ENCODE measurements at places on chromosomes 4 and X.

DNA sequence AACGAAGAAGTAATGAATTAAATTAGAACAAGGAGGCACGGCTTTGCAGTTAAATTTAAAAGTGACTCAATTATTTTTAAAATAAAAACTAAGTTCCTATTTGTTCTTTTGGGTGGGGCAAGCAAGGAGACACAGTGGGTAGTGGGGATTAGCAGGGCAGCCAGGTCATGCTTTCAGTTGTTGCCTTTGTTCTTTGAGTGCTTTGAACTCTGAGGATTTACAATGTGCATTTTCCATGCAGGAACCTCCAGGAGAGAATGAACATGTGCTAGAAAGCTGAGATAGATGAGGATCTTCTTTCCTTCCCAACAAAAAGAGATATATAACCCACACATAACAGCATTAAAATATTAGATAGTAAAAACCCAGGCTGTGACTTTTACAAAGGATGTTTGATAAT lies 420.4 kb upstream of the CTSO start:
- no peak overlapping the region for H3K4me3 ChIP-seq
- DNase-seq = peak; percentile 34
- no peak overlapping the region for H3K27ac ChIP-seq
- H3K4me1 ChIP-seq = peaks cover 7% of the 10 kb centered on the region

GRCh38 chrX:135200297-135200696 lies 29.1 kb upstream of the CT55 start:
- H3K36me3 ChIP-seq = no peaks in the 10 kb centered on the region
- no peak overlapping the region for H3K27ac ChIP-seq
- no peaks in the 10 kb centered on the region for H3K27me3 ChIP-seq
- no peaks in the 10 kb centered on the region for H3K4me1 ChIP-seq
- DNase-seq = no peak
- H3K4me3 ChIP-seq = no peak overlapping the region

- no peak overlapping the region for H3K27ac ChIP-seq
- H3K36me3 ChIP-seq = no peaks in the 10 kb centered on the region
- no peak overlapping the region for H3K4me3 ChIP-seq
- H3K4me1 ChIP-seq = no peaks in the 10 kb centered on the region
- no peaks in the 10 kb centered on the region for H3K27me3 ChIP-seq
Measured at GRCh38 chr4:175946472-175947116, 119.0 kb upstream of the WDR17 start.

DNA sequence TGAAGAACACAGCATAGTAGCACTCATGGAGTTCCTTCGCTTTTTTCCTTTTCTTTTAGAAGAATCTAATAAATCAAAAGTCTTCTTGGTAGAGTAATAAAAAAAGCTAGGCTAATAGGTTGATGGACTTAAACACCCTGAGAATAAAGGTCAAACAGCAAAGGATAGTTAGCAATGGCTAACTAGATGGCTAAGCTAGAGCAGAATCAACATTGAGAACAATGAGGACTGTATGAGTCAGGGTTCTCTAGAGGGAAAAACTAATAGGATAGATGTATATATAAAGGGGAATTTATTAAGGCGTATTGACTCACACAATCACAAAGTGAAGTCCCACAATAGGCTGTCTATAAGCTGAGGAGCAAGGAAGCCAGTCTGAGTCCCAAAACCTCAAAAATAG lies 550.9 kb downstream of the GLUD2 start:
- H3K27ac ChIP-seq = no peak overlapping the region
- no peak overlapping the region for H3K4me3 ChIP-seq
- no peaks in the 10 kb centered on the region for H3K36me3 ChIP-seq
- no peaks in the 10 kb centered on the region for H3K4me1 ChIP-seq
- H3K27me3 ChIP-seq = no peaks in the 10 kb centered on the region

DNA sequence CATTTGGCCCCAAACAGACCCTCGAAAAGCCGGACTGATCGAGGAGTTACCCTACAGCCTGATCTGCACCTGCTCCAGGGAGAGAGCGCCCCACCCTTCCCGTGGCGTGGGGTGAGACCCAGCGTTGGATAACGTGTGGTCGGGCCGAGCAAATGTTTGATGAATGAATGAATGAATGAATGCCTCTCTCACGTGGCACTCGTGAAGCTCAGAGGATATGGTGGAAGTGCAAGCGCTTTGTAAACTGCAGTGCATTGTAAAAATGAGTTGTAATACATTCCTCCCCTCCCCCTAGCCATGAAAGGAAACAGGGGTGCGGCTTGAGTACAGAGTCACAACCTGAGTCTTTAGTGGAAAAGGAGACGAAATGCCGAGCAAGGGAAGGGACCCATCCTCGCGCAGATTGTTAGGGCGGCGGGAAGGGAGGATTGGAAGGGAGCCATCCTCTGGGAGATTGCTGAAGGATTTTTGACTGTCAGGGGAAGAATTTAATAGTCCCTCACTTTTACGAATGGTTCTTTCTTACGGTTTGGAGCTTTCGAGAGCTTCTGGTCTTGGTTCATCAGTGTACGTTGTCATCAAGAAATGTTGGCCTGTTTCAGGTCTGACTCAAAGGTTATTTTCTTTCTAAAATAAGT lies 772 bp upstream of the FBXW7 start:
- peak overlapping the region; percentile 93 for H3K27ac ChIP-seq
- DNase-seq = peak; percentile 60
- H3K36me3 ChIP-seq = no peaks in the 10 kb centered on the region
- H3K4me3 ChIP-seq = peak overlapping the region; percentile 90
- H3K27me3 ChIP-seq = no peaks in the 10 kb centered on the region
- peaks cover 20% of the 10 kb centered on the region for H3K4me1 ChIP-seq

DNA sequence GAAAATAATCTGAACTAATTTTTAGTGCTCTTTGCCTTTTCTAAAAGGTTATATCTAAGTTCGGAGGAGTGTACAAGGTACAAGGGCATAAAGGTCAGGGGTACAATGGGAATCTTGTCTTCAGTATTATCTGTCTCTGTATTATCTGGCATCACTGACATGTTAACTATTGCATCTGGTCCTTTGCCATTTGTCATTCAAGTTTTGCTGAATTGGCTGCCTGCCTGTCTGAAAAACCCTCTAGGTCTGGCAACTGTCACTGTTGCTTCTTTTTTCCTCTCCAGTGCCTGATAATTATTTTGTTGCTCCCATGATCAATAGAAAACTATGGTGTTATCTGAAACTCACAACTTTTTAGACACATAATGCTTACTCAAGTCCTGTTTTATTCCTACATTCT lies 112.5 kb upstream of the STK26 start:
- peaks cover 22% of the 10 kb centered on the region for H3K27me3 ChIP-seq
- no peaks in the 10 kb centered on the region for H3K4me1 ChIP-seq
- no peak overlapping the region for H3K4me3 ChIP-seq
- no peak for DNase-seq
- H3K36me3 ChIP-seq = no peaks in the 10 kb centered on the region
- H3K27ac ChIP-seq = no peak overlapping the region

DNA sequence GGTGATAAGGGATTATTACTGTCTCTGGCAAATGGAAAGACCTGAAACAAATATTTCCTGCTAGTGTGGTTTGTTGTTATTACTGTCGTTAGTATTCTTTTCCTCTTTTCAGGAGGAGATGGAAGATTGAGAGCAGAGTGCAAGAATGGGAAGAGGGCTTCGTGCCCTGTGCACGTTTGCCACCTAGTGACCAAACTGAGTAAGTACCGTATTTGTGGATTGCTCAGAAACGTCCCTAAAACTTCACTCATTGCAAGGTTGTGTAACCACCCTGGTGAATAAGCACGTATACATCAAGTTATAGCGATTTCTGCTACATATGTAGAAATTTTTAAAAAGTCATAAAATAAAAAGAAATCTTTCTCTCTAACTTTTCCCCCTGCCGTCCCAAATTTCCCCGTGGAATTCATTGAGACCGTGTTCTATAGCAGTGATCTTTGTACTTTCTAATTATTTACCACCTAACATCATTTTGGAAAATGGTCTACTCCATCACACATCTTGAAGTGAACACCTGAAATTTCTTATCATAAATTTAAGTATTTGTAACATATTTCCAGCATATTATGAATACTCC lies 24.3 kb downstream of the LINC00632 start:
- H3K4me1 ChIP-seq = no peaks in the 10 kb centered on the region
- no peak overlapping the region for H3K4me3 ChIP-seq
- H3K27ac ChIP-seq = no peak overlapping the region

DNA sequence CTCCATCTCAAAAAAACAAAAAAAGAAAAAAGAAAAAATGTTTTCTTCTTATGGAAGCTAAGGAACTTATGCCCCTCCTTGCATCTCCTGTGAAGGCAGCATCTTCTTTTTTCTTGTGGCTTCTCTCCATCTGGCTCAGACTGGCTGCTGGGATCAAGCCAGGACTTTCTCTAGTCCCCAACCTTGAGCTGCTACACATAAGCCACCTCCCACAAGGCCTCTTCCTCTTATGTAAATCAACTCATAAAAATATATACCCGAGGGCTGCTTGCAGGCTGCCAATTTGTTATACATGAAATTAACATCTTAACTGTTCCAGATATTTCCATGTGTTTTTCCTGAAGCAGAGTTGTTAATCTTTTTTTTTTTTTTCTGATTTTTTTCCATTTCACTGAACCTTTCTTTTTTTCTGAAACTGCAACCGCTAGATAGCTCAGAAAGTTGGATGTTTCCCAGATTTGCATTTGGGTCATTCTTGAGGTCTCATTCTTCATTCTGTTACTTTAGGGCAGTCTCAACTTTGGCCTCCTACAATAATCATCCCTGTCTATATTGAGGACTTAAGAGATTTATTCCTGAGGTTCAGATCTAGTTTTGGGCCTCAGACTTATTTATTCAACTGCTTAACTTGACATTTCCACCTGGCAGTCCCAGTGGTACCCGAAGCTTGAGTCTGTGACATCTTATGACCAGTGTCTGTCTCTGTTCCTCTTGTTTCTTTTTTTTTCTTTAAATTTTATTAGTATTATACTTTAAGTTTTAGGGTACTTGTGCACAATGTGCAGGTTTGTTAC lies 10.3 kb downstream of the SNX25 start:
- no peak overlapping the region for H3K27ac ChIP-seq
- H3K36me3 ChIP-seq = no peaks in the 10 kb centered on the region
- H3K4me1 ChIP-seq = peaks cover 42% of the 10 kb centered on the region
- peak; percentile 87 for DNase-seq
- peak overlapping the region; percentile 8 for H3K4me3 ChIP-seq

DNA sequence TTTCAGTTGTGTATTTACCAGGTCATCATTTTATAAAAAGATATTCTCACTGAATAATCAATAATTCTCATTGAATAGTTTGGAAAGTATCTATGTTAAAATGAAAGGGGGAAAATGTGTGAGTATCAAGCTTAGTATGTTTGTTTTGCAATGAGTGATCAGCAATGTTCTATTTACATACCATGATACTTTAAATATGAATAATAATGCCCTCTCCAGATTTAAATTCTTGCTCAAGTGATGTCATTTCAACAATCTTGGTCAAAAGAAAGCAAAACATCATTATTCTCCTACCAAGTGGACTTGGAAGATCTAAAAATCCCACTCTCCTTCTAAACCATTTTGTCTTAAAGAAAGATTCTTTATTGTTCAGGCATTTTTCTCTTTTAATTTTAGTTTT lies 42.1 kb upstream of the ANKRD50 start:
- no peaks in the 10 kb centered on the region for H3K36me3 ChIP-seq
- H3K27ac ChIP-seq = no peak overlapping the region
- no peak for DNase-seq
- no peaks in the 10 kb centered on the region for H3K4me1 ChIP-seq

DNA sequence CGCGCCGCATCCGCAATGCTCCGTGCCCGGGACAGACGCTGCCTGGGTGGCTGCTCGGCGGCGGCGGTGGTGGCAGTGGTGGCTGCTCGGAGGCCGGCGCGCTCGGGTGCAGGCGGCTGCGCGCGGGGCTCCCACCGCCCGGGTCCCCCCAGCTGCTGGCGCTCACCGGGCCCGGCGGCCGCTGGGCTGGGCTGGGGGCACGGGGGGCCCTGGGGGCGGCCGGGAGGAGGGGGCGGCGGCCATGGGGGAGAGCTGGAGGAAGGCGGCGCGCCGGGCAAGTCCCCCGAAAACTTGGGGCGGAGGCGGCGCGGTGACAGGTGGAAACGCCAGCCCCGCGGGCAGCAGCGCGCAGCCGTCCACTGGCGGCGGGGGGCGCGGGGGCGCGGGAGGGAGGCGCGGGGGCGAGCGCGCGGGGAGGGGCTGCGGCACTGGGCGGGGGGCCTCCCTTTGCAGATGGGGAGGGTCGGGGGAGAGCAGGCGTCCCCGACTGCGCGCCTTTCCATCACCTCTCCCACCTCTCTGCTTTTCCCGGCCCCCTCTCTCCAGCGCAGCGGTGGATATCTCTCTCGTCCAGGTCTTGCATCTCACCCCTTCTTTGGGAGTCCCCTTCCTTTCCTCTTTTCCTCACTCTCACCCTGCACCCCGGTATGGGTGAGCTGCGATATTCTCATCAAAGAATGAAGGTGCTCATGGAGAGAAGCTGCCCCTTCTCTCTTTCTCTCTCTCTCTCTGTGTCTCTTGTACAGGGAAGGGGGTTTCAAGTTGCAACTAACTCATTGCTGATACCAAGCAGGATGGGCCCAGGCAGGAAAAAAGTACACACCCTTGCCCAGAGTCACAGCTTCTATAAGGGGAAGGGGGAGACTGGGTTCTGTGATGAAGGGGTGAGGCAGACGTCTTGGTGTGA lies 83.7 kb upstream of the DHRSX start:
- DNase-seq = no peak
- no peak overlapping the region for H3K27ac ChIP-seq
- peaks cover 53% of the 10 kb centered on the region for H3K27me3 ChIP-seq
- peaks cover 16% of the 10 kb centered on the region for H3K4me1 ChIP-seq

- DNase-seq = no peak
- no peaks in the 10 kb centered on the region for H3K36me3 ChIP-seq
- peaks cover 8% of the 10 kb centered on the region for H3K27me3 ChIP-seq
Measured at GRCh38 chrX:20663336-20663735, 396.6 kb upstream of the RPS6KA3 start.

DNA sequence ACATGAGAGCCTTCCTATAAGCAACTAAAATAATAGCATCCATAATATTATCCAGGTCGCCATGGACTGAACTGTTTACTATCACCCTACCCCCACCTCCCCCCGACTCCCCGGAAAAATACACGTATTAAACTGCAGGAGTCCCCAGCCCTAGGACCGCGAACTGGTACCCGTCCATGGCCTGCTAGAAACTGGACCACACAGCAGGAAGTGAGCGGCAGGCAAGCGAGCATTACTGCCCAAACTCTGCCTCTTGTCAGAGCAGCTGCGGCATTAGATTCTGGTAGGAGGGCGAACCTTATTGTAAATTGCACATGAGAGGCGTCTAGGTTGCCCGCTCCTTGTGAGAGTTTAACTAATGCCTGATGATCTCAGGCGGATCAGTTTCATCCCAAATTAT lies 405.8 kb upstream of the ADGRL3 start:
- H3K36me3 ChIP-seq = no peaks in the 10 kb centered on the region
- H3K4me1 ChIP-seq = no peaks in the 10 kb centered on the region
- no peak overlapping the region for H3K4me3 ChIP-seq
- no peak for DNase-seq

DNA sequence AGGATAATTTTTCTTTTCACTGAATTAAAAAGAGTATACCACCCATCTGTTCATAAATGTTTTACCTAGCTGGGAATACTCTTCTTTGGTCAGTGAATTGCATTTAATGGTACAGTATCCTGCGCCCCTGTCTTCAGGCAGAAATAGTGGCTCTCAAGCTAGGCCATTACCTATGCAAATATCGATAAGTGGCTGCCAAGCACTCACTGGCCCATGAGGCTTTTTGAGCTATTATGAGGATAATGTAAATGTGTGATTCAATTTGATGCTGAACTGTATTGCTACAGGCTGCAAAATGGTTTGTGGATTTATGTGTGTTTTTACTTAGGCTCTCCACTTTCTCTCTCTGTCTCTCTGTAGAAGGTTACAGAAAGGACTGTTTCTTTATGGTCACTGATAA lies 30.1 kb upstream of the MTMR1 start:
- H3K36me3 ChIP-seq = no peaks in the 10 kb centered on the region
- H3K4me1 ChIP-seq = no peaks in the 10 kb centered on the region
- H3K27me3 ChIP-seq = no peaks in the 10 kb centered on the region
- no peak for DNase-seq

- H3K27me3 ChIP-seq = no peaks in the 10 kb centered on the region
- no peak overlapping the region for H3K27ac ChIP-seq
Measured at GRCh38 chrX:10656214-10656613, 35.8 kb upstream of the MID1 start.
